ENCODE measurements at places on chromosomes 4 and X.

DNA sequence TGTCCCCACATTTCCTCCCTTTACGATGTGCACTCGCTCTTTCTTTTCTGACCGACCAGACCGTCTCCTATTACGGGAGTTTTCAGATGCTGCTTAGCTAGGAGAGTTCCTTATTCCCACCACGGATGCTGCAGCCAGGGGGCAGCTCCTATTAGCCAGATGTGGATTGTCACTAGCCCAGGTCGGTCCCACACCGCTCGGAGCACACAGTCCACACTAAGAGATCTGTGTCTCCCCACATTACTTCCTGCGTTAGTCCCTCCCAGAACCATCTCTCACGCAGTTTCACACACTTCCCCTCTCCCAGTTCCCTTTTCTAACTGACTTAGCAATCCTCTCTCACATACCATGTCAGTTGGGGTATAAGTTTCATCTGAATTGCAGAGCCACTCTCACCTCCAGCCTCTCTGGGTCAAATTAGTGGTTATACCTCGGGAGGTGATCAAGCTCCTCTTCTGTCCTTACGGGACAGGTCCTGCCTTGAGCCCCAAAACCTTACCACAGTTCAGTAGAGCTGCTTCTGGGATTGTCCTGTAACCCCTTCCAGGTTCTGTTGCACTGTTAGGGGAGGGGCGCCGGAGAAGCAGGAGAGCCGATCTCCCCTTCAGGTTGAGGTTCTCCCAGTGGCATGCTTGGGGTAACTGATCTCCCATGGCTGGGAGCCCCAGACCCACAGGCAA is 28.2 kb downstream of the SULT1E1 start:
- no peak for DNase-seq

- DNase-seq, result no peak
These were observed 582.3 kb downstream of the FSTL5 start for GRCh38 chr4:161581262-161582230.

DNA sequence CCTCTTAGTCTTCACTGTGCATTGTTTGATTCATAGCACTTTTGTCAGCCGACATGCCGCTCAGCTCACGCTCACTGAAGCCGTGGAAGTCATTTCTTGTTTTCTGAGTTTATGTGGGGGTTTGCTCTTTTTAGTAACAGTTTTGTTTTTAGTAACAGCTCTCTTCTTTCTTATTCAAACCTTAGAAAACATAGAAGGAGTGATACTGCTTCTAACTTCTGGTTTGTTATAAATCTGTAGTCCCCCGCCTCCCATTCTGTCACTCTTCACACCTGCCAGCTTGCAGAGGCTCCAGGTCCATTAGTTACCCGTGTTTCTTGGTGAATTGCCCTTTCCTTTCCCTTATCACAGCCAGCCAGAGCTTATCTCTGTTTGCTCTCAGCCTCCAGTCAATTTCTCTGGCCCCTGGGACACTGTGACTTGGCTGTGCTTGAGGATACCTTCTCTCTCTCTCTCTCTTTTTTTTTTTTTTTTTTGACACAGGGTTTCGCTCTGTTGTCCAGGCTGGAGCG is 50.5 kb downstream of the GRK4 start:
- DNase-seq, result no peak

DNA sequence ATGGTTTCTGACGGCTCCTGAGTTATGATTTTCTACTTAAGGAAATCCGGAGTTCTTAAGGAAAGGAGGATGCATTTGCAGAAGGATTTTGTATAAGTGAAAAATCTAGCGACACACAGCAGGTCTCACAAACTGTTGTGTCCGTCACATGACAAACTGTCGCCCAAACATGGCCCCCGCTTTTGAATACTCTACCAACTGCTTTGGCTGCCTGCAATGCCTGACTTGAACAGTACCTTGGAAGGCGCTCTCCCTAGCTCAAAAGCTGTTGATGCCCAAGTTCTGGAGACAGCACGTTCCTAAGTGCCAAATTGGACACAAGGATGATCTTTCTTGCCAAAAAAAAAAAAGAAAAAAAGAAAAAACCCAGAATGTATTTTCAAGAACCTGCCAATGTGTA is 103.2 kb downstream of the ENPP6 start:
- no peak for DNase-seq

- no peak for DNase-seq
These were observed 47.8 kb downstream of the ACOX3 start for GRCh38 chr4:8392591-8393190.

DNA sequence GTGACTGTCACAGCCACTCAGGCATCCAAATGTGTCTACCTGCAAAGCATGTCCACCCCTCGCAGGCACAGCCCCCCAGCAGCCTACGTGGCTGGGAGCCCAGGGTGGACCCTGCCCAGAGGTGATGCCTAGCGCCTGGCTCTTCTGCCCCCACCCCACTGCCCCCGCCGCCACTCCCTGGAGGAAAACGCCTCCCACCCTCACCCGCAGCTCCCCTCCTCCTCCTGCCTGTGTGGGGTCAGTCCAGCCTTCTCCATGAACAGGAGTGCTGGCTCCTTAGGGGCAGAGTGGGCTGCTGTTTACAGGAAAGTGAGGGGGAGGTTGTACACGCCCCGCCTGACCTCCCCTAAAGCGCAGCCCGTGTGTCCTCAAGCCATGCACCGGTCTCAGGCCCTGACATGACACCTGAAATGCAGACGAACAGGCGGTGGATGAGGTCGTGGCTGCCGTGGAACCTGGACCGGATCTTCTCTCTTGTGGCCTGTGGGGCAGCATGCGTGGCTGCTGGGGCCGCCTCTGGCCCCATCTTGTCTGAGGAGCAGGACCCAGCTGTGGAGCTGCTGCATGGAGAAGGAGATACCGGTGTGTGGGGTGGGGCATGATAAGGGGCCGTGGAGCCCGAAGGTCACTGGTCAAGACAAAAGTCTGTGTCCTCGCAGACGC is 11.9 kb upstream of the MXD4 start:
- DNase-seq, result no peak

GRCh38 chr4:156663663-156664062 is 307.9 kb downstream of the PDGFC start:
- DNase-seq, result no peak

GRCh38 chrX:39152106-39152649 is 350.9 kb downstream of the MID1IP1 start:
- peak; percentile 29 for DNase-seq

DNA sequence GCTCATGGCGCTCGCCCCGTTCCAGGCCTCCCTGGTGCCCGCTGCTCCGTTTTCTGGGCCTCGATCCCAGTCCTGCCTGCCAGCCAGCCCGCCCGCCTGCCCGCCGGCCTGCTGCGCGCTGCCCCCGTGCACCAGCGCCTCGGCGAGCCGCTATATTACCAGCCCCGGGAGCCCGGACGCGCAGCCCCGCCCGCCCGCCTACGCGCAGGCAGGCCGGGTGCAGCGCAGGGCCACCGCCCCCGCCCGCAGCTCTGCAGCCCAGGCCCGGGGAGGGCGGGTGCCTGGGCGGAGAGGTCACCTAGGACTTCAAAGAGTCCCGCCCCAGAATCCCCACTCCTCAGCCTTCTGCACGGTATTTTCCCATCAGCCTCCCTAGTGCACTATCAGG is at the start of gene MAOB:
TSS of gene MAOB (minus strand) at position 157 of the 388 bp plus-strand sequence. CDS start at position 6, 151 bp downstream.
- no peak for DNase-seq

DNA sequence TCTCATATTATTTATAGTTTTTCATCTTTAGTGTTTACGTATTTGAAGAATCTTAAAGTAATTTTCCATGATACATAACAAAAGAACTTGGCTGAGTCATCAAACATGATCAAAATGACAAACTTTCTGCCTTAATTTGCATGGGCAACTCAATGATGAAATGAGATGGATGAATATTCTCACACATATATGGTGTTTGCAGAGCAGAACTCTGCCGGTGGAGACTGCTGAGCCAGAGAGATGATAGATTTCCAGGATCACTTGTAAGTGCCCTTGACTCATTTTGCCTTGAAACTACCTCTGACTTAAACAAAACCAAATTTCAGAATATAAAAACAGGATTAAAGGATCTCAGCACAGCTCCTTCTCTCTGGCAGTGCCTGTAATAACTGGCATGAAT is 38.2 kb downstream of the TRPC3 start:
- DNase-seq, result no peak

Data from NCI-H2171 (cell line).